NCI-H446 (cell line): ENCODE measurements at places on chromosomes 3 and 15.

GRCh38 chr3:135213822-135214221 lies 418.8 kb downstream of the EPHB1 start:
- DNase-seq: no peak

DNA sequence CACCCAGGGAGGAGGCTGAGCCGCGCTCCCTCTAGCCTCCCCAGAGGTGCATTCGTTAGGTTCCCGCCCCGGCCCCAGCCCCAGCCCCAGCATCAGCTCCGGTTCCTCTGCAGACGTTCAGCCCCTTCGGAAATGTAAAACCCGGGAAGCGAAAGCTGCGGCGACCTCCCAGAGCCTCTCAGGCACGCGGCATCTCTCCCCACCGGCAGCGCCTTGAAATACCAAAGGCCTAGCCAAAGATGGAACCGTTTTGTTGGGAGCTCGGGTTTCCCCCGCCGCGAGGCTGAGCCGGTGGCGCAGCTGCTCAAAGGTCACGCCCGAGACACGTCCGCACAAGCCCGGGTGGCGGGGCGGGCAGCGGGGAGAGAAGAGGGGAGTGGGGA lies 77.8 kb upstream of the HES1 start:
- DNase-seq: no peak

DNA sequence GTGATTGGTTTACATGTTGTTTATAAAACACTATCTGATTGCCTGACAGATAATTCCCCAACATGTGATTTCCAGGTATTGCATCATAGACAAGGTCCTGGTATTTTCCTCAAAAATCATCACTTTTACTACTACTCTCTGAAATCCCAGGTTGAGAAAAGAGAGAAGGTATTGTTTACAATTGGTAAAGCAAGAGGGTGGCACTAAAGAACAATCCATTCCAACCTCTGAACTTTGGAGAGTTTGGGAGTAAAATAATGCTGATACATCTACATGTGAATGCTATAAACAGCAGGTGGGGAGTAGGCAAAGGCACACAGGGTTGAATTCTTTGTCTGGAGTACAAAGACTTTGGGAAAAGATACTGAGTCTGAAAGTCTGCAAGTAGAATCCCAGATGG lies 134.2 kb downstream of the WDR72 start:
- DNase-seq: no peak

GRCh38 chr15:49187549-49188245 lies 17.6 kb downstream of the GALK2 start:
- no peak for DNase-seq
